ENCODE measurements at places on chromosomes 7 and 10. TPM values are rescaled to one million over a fixed set of nuclear protein-coding genes. Genes with fewer than 3 reads are reported as not detected.
A peak's percentile ranks its signal among the peaks of the same experiment; 100 is the strongest.

DNA sequence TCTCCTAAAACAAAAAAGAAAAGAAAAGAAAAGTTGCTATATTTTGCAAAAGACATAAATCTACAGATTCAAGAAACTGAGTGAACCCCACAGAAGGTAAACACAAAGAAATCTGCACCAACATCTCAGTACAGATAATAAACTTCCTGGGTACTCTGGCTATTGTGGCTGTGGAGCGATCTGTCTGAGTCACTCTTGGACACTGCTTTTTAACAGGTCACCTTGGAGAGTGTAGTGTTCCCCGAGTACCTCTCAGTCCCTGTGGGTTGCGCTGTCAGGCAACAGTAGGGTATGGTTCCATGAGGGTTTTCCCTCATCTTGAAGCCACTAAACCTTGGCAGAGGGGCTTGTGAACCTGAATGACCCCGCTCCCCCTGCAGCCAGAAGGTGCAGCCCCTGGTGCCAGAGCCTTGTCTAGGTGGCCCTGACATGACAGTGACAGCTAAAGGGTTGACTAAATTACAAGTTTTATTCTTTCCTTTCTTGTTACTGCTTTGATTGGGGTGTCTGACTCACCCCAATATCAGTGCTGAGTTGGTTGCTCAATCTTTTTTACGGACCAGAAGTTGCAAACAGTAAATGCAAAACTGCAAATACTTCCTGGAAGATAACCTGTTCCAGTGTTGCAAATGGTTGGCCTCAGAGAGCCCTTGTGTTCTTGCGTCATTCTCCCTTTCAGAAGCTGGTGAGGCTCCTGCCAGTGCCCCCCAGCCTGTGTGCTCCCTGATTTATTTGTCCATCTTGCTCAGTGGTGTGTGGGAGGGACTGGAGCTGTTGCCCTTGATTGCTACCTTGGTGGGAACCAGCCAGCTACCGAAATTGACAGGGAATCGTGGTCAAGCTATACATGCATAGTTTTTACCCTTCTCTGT lies 30.6 kb downstream of the POR start:
- H3K4me1 ChIP-seq = peaks cover 7% of the 10 kb centered on the region

- H3K27ac ChIP-seq = no peak overlapping the region
- H3K36me3 ChIP-seq = no peaks in the 10 kb centered on the region
- H3K27me3 ChIP-seq = peaks cover 2% of the 10 kb centered on the region
- H3K4me3 ChIP-seq = no peak overlapping the region
Observed at GRCh38 chr10:130499541-130499940, 363.4 kb downstream of the GLRX3 start.

DNA sequence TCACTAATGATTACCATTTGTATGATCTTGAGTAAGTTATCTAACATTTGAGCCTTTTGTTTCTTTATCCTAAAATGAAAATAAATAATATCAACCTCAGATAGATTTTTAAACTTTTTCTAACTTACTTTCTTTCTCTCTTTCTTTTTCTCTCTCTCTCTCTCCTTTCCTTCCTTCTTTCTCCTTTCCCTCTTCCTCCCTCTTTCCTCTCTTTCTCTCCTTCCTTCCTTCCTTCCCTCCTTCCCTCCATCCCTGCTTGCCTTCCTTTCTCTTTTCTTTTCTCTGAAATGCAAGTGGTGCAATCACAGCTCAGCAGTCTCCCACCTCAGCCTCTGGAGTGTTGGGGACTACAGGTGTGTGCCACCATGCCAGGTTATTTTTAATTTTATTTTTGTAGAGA lies 132.9 kb upstream of the ASAH2 start:
- no peak for DNase-seq
- no peak overlapping the region for H3K27ac ChIP-seq
- H3K27me3 ChIP-seq = no peaks in the 10 kb centered on the region
- peaks cover 7% of the 10 kb centered on the region for H3K4me1 ChIP-seq
- no peak overlapping the region for H3K4me3 ChIP-seq
- H3K36me3 ChIP-seq = peaks cover 2% of the 10 kb centered on the region

DNA sequence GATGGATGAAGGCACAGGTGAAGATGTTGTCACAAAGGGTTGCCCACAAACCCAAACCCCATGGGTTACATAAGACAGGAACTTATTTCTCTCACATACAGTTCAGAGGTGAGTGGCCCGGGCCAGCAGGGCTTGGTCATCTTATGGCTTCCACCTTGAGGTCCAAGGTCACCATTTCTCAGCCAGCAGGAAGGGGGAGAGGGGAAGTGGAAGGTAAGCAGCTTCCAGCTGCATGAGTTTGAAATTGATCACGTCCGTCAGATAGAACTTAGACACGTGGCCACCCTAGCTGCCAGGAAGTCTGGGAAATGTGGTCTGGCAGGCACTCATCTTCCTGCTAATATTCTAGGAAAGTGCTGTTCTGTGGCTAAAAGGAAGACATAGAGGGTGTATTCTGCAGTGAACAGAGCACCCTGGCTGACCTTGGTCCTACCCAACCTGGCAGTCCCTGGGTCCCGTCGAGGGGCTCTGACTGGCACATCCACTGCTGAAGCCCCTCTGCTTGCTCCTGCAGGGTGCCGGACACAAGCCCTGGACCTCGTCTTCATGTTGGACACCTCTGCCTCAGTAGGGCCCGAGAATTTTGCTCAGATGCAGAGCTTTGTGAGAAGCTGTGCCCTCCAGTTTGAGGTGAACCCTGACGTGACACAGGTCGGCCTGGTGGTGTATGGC lies 49.5 kb downstream of the VWA2 start:
- H3K4me3 ChIP-seq = peak overlapping the region; percentile 20
- no peak overlapping the region for H3K27ac ChIP-seq
- DNase-seq = no peak
- H3K36me3 ChIP-seq = no peaks in the 10 kb centered on the region
- peaks cover 5% of the 10 kb centered on the region for H3K4me1 ChIP-seq

DNA sequence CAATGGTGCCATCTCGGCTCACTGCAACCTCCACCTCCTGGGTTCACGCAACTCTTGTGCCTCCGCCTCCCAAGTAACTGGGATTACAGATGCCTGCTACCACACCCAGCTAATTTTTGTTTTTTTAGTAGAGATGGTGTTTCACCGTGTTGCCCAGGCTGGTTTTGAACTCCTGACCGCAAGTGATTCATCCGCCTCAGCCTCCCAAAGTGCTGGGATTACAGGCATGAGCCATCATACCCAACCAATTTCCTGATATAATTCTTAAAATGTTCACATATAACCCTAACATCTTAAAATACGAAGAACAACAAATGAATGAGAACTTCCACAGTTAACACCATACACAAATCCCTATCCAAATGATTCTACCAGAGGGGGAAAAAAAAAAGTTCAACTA lies 31.2 kb downstream of the BAIAP2L1 start:
- no peaks in the 10 kb centered on the region for H3K36me3 ChIP-seq
- DNase-seq = no peak
- H3K4me3 ChIP-seq = no peak overlapping the region
- H3K27ac ChIP-seq = no peak overlapping the region

EPDR1 gene
- total RNA-seq = 0.25 TPM

- peak overlapping the region; percentile 82 for H3K27ac ChIP-seq
- H3K4me1 ChIP-seq = peaks cover 17% of the 10 kb centered on the region
- H3K4me3 ChIP-seq = peak overlapping the region; percentile 67
- DNase-seq = peak; percentile 57
- peaks cover 1% of the 10 kb centered on the region for H3K36me3 ChIP-seq
Observed at GRCh38 chr10:133225707-133226191, 4.3 kb upstream of the UTF1 start.

DNA sequence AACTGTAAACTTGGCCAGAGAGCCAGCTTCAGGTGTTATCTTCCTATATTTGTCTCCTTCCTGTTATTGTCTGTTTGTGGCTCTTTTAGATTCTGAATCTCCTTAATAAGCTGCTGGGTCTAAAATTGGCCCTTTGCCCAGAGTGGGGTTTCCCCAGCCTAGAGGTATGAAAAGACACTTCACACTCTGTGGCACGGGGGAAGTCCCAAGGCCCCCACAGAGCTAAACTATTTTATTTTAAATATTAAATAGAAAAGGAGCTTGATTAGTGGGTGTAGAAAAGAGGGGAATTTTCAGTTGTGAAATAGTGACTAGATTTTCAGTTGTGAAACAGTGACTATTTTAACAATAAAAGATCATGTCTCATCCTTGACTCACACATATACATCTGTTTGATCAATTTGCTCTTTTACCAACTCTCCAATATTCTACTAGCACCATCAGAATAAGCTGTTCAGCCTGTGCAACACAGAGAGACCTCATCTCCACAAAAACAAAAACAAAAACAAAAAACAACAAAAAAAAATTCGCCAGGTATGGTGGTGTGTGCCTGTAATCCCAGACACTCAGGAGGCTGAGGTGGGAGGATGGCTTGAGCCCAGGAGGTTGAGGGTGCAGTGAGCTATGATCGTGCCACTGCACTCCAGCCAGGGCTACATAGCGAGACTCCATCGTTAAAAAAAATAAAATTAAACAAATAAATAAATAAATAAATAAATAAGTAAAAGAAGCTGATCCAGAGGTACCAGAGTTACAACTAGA lies 24.9 kb upstream of the ADO start:
- H3K4me3 ChIP-seq = no peak overlapping the region
- H3K27me3 ChIP-seq = peaks cover 22% of the 10 kb centered on the region
- peaks cover 15% of the 10 kb centered on the region for H3K4me1 ChIP-seq
- no peak for DNase-seq

MYPN gene
- not detected for total RNA-seq

SLC13A1 gene
- total RNA-seq = not detected

LBX1 gene
- not detected for total RNA-seq

DNA sequence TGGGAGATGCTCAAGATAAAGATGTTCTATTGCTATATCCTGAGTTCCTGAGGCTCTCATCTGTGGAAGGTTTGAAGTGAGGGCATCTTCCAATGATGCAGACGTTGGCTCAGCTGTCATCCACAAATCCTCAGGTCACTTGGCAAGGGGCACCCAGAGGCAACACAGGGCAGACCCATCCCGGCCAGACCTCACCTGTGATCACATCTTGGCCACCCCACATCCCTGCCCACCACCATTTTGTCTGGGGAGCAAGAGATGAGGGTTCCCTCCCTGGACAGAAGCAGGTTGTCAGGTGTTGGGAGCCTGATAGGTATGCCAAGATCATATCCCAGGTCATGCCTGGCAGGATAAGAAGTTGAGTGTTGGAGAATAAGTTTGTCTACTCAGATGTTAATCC lies 918.2 kb upstream of the ZNF722 start:
- no peak overlapping the region for H3K4me3 ChIP-seq
- no peaks in the 10 kb centered on the region for H3K4me1 ChIP-seq
- no peaks in the 10 kb centered on the region for H3K36me3 ChIP-seq
- H3K27ac ChIP-seq = no peak overlapping the region
- no peaks in the 10 kb centered on the region for H3K27me3 ChIP-seq

LIPF gene
- total RNA-seq = not detected

ATP6V1F gene
- total RNA-seq = 134 TPM

- H3K4me1 ChIP-seq = peaks cover 33% of the 10 kb centered on the region
- H3K27ac ChIP-seq = peak overlapping the region; percentile 61
- no peak overlapping the region for H3K4me3 ChIP-seq
Observed at GRCh38 chr10:7417103-7417623, 6.3 kb upstream of the SFMBT2 start.

- H3K4me1 ChIP-seq = peaks cover 1% of the 10 kb centered on the region
- no peak overlapping the region for H3K27ac ChIP-seq
- no peaks in the 10 kb centered on the region for H3K27me3 ChIP-seq
- DNase-seq = no peak
- no peak overlapping the region for H3K4me3 ChIP-seq
Observed at GRCh38 chr7:158725506-158725800, 20.8 kb upstream of the NCAPG2 start.

KEL gene
- total RNA-seq = 1.2 TPM

- H3K27me3 ChIP-seq = peaks cover 9% of the 10 kb centered on the region
- H3K36me3 ChIP-seq = no peaks in the 10 kb centered on the region
- no peaks in the 10 kb centered on the region for H3K4me1 ChIP-seq
- H3K4me3 ChIP-seq = no peak overlapping the region
Observed at GRCh38 chr10:86355571-86356038, 11.0 kb downstream of the GRID1 start.

CYP2W1 gene
- not detected for total RNA-seq

GRCh38 chr10:94083662-94084265 lies 90.0 kb downstream of the PLCE1 start:
- no peak overlapping the region for H3K27ac ChIP-seq
- H3K4me1 ChIP-seq = no peaks in the 10 kb centered on the region
- H3K36me3 ChIP-seq = no peaks in the 10 kb centered on the region
- DNase-seq = no peak
- H3K27me3 ChIP-seq = peaks cover 6% of the 10 kb centered on the region

GRCh38 chr7:129824291-129825208 lies 128.2 kb downstream of the UBE2H start:
- peak overlapping the region; percentile 77 for H3K27ac ChIP-seq
- H3K27me3 ChIP-seq = peaks cover 2% of the 10 kb centered on the region
- H3K4me1 ChIP-seq = peaks cover 3% of the 10 kb centered on the region
- DNase-seq = no peak

- H3K4me1 ChIP-seq = no peaks in the 10 kb centered on the region
- no peaks in the 10 kb centered on the region for H3K36me3 ChIP-seq
- H3K4me3 ChIP-seq = no peak overlapping the region
- H3K27ac ChIP-seq = no peak overlapping the region
Observed at GRCh38 chr7:91288208-91288824, 24.1 kb downstream of the FZD1 start.

TMEM176B gene
- 0.82 TPM for total RNA-seq

GRCh38 chr7:43296306-43296705 lies 183.9 kb downstream of the HECW1 start:
- H3K27me3 ChIP-seq = peaks cover 6% of the 10 kb centered on the region
- no peak for DNase-seq
- H3K4me1 ChIP-seq = no peaks in the 10 kb centered on the region
- no peak overlapping the region for H3K27ac ChIP-seq
- H3K36me3 ChIP-seq = no peaks in the 10 kb centered on the region

CYP3A4 gene
- total RNA-seq = not detected

DNA sequence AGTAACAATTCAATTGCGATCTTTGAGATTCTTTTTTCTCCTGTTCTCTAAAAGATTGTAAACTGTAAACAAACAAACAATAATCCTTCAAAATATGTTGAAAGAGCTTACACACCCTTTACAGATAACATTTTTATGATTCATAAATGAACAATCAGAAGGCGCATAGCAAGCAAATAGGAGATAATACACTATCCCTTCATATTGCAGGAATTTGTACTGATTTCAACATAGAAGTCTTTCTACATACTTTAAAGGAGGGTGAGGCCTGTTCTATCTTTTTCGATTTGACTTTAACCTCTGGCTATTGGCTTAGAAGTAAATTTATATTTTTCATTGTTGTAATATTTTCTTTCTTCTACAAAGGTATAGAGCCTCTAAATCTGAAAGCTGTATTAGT lies 57.2 kb downstream of the TFEC start:
- no peak overlapping the region for H3K27ac ChIP-seq
- DNase-seq = no peak
- peaks cover 3% of the 10 kb centered on the region for H3K4me1 ChIP-seq
- H3K27me3 ChIP-seq = no peaks in the 10 kb centered on the region
- H3K4me3 ChIP-seq = no peak overlapping the region

GRCh38 chr7:2876031-2876731 lies 32.1 kb upstream of the GNA12 start:
- H3K27ac ChIP-seq = no peak overlapping the region
- peaks cover 43% of the 10 kb centered on the region for H3K4me1 ChIP-seq
- no peaks in the 10 kb centered on the region for H3K36me3 ChIP-seq
- no peak for DNase-seq
- peaks cover 6% of the 10 kb centered on the region for H3K27me3 ChIP-seq
- no peak overlapping the region for H3K4me3 ChIP-seq

Measured in activated naive CD8-positive, alpha-beta T cell treated with anti-CD3 and anti-CD28 coated beads, Interleukin-2, amount 10 ng/mL, durations not matched to agents 7 days and 5 days (primary cell).